ENCODE measurements at places on chromosomes 6 and 20. TPM values are rescaled to one million over a fixed set of nuclear protein-coding genes. Genes with fewer than 3 reads are reported as not detected.

- no peak for DNase-seq
Observed at GRCh38 chr6:95923518-95923917, 92.3 kb upstream of the FUT9 start.

GRCh38 chr6:36851149-36851614 is 11.9 kb upstream of the CPNE5 start:
- no peak for DNase-seq

DNA sequence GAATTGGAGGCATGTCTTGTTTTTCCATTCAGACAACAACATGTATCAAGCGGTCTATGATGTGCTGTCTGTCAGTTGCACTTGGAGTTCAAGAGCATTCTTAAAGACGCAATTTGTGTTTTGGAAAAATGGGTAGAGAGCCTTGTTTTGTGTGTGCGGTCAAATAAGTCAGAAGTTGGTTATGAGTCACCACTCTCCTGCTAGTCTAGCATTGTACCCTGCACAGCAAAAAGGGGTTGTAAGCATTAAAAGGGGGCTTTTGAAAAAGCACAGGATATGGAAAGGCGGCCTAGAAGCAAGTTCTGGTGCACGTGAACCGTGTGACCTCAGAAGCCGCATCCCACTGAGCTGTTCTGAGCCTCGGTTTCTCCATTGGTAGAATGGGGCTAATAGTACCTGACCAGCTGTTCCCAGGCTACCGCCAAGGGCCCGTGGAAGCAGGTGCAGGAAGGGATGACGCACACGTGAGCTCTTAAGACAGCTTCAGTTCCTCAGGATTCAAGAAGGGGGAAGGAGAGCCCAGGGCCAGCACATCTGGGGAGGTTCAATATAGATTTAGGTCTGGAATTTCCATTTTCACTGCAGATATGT is 61.6 kb upstream of the SNX9 start:
- no peak for DNase-seq

- no peak for DNase-seq
Observed at GRCh38 chr20:34715384-34715783, 11.2 kb downstream of the TP53INP2 start.

GRCh38 chr6:137651591-137652335 is 157.6 kb upstream of the OLIG3 start:
- no peak for DNase-seq

DNA sequence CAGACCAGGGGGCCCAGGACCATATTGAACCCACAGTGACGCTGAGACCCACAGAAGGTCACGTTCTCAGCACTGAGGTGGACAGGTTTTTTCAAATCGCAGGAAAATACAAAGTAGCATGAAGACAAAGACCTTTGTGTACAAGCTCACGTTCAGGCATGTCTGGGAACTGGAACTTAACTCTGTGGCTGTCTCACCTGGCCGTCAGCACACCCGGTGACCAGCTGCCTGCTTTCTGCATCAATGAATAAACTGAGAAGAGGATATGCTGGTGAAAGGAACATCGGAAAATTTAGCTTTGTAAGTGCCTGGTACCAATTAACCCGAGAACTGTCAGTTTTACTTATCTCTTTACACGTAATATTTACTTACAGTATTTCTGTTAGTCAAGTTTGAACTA is 36.5 kb downstream of the WDR27 start:
- DNase-seq, result no peak

GRCh38 chr6:66558189-66558588 is 851.2 kb upstream of the EYS start:
- no peak for DNase-seq

GRCh38 chr20:11182720-11183119 is 508.9 kb upstream of the JAG1 start:
- no peak for DNase-seq

DNA sequence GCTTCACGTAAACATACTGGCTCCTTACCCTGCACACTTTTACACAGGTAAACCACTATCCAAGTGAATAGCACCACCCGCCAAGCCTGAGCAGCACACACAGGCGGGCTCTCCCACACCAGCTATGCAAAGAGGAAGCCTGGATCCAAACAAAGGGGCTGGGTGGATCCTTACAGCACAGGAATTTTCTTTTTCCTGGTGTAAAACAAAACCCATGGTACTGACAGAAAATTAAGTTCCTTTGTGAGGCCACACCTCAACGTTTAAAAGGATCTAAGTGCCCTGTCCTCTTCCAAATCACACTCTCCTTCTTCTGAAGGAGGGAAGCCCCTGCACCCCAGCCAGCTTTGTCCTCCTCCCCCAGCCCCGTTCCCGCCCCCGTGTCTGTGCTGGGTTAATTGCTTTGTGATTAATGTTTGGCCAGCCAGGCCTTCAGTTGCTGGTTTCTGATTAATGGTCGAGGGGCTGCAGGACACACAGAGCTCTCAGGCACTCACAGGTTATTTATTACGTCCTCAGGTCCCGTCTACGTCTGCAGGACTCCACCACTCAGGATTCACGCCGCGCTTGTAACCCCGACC is 6.1 kb downstream of the DACT2 start:
- no peak for DNase-seq

- DNase-seq, result no peak
Observed at GRCh38 chr6:38012573-38012972, 193.0 kb downstream of the ZFAND3 start.

GRCh38 chr6:37897321-37897720 is 77.8 kb downstream of the ZFAND3 start:
- no peak for DNase-seq

- no peak for DNase-seq
Observed at GRCh38 chr6:12446394-12446793, 156.2 kb downstream of the EDN1 start.

DNA sequence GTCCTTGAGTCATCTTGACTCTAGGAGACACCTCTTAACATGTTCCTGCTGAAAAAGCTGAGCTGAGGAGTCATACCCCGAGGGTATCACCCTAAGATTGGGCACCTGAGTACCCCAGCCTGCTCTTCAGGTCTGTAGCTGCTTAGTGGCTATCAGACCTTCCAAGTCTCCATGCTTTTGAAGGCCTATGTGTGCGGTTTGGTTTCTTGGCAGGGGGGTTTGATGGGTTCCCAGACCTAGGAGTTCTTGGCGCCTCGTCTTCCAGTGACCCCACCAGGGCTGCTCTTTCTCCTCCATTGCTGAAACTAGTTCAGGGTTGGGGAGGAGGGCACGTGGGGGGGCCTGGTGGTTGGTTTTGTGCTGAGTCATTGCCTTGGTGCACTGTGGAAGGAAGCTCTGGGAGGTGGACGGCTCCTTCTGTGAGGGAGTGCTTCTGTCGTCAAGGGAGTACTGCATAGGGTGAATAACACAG is 20.1 kb downstream of the IGF2R start:
- no peak for DNase-seq

DNA sequence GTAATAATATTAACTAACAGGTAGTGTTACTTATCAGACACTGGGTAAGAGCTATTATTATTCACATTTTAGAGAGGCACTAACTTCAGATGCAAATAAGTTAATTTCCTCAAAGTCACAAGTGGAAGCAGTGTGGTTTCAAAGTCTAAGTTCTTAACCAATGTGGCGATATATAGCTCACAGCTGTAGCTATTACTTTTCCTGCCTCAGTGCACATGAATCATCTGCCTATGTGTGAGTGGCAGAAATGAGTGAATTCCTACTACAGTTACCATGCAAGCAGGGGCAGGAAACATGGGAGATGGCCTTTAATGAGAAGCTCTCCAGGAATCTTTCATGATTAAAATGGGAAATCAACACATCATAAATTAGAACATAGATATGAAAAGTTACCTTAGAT is 126.2 kb upstream of the EYA4 start:
- DNase-seq, result no peak

DNA sequence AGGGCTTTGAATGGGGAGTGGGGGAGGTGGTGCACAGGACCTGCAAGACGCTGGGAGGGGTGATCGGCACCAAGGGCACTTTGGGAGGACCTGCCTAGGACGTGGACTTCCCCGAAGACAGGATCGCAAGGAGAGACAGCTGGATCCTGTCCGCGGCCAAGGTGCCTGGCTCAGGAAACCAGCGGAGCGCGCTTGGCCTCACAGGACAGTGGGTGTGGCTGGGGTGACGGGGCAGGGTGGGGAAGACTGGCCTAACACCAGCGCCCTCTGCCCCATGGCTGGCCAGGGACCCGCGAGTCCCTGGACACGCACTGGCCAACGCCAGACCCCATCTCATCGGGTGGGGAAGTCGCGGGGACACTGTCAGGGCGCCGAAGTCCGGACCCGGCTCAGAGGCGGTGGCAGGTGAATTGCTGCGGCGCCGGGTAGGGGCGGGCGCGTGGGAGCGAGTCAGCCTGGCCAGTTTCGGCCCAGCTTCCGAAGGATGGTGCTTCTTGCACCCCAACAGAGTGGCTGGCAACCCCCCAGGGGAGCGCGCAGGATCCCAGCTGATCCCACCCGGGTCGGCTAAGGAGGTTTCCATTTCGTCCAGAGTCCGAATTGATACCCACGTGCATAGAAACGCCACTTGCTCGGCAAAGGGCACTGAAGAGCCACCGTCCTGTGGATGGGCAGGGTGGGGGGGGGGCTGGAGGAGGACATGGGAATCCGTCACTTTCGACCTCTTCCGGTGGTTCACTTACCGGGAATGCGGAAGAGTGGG is 785 bp upstream of the THBD start:
- peak; percentile 90 for DNase-seq

RNF39 gene
- not detected for total RNA-seq

CST4 gene
- total RNA-seq, result not detected

OR12D3 gene
- total RNA-seq, result not detected

WFDC11 gene
- not detected for total RNA-seq

TFAP2A gene
- total RNA-seq, result 0.54 TPM

Data from cardiac septum (tissue), 1 donor.